ENCODE measurements at places on chromosomes 12 and 14.

DNA sequence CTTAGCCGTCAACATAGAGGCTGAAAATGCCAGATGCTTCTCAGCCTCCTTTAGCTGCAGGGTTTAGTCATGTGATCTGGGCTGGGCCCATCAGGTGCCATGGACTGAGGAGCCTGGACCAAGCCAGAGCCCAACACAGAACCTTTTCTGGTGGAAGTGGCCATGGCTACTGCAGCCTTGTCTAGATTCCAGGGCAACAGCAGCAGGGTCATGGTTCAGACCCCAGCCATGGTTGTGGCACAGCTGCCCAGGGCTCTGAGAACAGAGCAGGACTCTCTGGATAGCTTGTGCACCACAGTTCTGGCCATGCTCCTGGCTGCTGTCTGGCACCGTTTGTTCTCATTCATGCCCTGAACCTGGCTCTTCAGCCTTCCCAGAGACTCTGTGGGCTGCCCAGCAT lies 47.0 kb upstream of the PTGR2 start:
- DNase-seq: no peak

GRCh38 chr12:124852911-124853427 lies 10.7 kb downstream of the SCARB1 start:
- DNase-seq: no peak

- peak; percentile 86 for DNase-seq
Observed at GRCh38 chr14:102235275-102235897, 69.6 kb downstream of the MOK start.

GRCh38 chr12:96020314-96021003 lies 14.9 kb downstream of the LTA4H start:
- DNase-seq: no peak

DNA sequence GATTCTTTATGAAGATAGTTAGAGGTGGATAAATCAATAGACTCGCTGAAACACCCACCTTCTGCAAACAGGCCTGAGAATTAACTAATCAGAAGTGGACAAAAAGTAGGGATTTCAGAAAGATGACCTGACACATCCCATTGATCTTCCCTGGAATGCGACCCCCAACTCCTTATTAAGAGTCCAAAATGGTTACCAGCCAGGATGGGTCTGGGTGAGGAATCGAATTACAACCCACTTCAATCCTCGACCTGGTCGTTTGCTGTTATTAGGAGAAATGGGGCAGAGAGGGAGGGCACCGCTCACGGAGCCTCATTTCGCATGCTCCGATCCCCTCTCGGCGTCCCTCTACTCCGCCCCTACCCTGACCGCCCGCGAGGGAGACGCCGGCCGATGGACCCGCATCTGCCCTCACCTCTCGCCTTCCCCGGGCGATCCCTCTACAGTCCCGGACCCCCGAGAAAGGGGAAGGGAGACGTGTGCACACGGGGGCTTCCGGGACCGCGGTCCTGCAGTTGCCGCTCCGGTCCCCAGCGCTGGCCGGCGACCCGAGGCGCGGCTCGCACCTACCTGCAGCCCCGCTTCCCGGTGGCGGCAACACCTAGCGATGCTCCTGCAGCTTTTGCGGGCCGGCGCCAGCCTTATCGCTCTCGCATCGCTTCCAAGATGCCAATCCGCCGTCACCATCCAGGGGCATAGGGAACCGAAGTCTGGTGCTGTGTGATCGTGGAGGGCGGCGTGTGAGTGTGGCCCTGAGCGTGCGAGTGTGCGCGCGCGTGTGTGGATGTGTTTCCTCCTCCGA lies 69.3 kb upstream of the USP15 start:
- no peak for DNase-seq

GRCh38 chr14:57987596-57988300 lies 121.9 kb upstream of the SLC35F4 start:
- no peak for DNase-seq

DNA sequence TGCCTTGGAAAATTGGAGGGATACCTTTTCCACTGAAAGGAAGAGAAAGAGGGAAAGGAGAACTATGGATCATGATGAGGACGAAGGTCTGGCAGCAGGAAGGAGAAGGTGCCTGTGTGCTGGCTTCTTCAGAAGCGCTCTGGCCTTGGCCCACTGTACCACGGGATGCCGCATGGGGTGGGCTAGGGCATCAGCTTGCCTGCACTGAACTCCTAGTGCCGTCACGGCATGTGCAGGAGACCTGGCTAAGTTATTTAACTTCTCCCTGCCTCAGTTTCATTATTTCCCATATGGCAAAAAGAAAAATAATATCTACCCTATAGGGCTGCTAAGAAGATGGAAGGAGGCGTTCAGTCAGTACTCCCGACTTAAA lies 28.1 kb downstream of the FBXO21 start:
- no peak for DNase-seq

DNA sequence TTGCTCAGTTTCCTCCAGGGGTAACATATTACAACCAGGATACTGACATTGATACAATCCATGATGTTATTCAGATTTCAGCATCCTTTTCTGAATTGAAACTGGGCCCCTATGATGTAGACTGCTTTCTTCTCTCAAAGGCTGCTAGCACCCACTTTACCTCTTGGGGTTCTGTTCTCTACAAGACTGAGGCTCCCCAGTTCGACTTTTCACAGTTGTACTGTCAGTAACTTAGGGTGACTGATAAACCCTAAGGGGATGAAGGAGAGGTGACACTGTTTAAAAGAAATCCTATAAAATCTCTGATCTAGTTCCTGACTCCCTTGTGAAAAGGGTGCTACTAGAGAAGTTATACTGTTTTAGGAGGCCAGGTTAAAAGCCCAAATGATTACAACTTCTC lies 818 bp downstream of the VPS33A start:
- no peak for DNase-seq

- DNase-seq: no peak
Observed at GRCh38 chr12:130646716-130647370, 69.3 kb downstream of the RIMBP2 start.

DNA sequence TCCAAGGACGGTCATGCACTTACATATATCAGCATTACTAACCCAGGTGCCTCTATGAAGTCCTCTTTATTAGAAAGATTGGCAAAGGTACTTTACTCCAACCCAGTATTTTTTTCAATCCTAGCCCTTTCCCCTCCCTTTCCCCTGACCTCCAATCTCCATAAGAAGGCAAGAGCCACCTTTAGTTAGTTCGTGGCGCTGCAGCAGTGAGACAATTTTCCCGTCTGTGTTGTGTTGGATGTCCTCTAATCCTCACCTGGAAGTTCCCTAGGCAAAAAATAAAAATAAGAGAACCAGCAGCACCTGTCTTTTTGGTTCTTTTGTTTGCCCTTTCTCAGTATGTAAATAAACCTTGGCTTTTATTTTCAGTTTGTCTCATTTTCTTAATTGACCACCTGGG lies 439.6 kb upstream of the LRFN5 start:
- peak; percentile 5 for DNase-seq

GRCh38 chr14:65096323-65097089 lies 5.8 kb downstream of the MAX start:
- DNase-seq: no peak

- DNase-seq: peak; percentile 31
Observed at GRCh38 chr12:104057771-104058197, 6.5 kb upstream of the HCFC2 start.

GRCh38 chr14:23056956-23057756 lies at the start of gene CDH24:
Gene CDH24 (minus strand): TSS chr14:23057520. CDS start chr14:23055733, 1,787 bp downstream.
- peak; percentile 79 for DNase-seq

GRCh38 chr12:101490286-101490920 lies 15.3 kb downstream of the SPIC start:
- peak; percentile 58 for DNase-seq

GRCh38 chr14:72513346-72513745 lies 380.6 kb downstream of the DPF3 start:
- DNase-seq: no peak

- peak; percentile 8 for DNase-seq
Observed at GRCh38 chr12:76927170-76927784, 48.5 kb upstream of the CSRP2 start.

GRCh38 chr12:946631-947030 lies 2.9 kb downstream of the RAD52 start:
- DNase-seq: no peak

GRCh38 chr12:71551529-71551928 lies 111.9 kb downstream of the LGR5 start:
- peak; percentile 26 for DNase-seq

DNA sequence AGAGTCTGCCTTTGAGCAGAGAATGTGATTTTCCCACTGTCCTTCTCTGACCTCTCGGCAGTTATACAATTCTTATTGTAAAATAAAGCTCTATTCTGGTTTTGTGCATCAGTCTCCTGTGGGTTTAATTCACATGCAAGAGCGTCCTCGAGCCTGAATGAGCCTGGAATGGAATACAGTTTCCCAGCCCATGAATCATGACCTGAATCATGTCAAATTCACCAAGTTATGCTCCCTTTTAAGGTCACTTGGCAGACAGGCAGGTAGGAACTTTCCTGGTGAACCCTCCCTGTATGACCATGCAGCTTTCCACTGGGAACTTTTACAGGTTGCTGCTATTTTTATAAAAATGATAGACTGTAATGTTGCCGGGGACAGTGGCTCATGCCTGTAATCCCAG lies 41.7 kb downstream of the BICD1 start:
- DNase-seq: no peak

DNA sequence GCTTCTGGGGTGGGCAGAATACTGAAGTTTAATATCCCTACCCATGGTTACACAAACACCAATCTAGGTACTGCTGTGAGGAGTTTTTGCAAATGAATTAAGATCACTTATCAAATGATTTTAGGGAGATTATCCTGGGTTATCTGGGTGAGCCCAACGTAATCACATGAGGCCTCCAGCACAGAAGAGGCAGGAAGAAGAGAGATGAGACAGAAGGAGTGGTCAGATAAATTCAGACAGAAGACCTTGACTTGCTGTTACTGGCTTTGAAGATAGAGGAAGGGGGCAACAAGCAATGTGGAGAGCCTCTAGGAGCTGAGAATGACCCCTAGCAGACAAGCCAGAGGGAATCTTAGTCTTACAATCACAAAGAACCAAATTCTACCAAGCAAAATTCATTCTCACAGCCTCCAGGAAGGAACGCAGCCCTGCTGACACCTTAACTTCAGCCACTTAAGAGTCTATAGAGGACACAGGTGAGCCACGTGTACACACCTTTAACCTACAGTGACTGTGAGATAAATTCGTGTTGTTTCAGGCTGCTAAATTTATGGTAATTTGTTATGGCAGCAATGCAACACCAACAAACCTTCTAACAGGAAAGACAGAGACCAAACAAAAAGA lies 49.4 kb downstream of the FERMT2 start:
- DNase-seq: no peak

DNA sequence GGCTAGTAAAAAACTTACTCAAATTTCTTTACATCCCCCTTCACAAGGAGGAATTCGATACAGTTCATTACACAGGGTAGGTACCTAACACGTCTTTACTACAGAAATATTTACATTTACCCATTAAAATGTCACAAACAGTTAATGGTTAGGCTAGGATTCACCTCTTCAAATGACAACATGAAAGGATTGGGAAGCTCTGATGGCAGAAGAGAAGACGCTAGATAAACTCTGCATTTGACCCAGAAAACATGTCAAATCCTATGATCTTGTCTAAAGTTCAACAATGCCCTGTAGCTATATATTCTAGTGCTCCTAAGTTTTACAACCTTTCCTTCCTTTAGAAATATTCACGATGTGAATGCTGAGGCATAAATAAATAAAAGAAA lies 64.8 kb downstream of the DENND5B start:
- no peak for DNase-seq

DNA sequence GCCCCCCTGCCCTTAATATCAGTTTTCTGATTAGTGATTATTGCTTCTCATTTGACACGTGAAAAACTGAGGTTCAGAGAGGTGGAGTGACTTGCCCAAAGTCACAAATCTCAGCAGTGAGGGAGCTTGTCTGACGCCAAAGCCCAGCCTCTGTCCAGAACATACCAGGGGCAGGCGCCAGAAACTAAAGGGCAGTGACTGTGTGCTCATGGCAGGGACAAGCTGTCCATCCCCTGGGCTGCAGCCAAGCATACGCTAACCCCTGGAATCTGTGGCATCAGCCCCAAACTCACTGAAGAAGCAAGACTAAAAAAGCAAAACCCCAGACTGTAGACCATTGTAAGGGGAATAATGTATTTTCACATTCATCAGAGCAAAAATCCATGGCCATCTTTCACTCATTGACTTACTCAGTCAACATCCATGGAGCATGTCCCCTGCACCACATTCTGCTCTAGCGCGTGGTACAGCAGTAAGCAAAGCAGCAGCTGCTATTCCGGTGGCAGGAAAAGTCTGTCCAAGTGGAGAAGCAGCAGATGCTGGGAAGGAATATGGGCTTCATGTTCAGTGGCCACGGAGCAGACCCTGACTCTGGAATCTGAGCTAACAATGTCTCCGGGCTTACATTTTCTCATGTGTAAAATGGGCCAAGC lies 1.5 kb upstream of the SERPINA4 start:
- no peak for DNase-seq

- DNase-seq: no peak
Observed at GRCh38 chr14:65434216-65434850, 21.8 kb downstream of the FUT8 start.

GRCh38 chr12:31867292-31867691 lies 91.9 kb upstream of the RESF1 start:
- no peak for DNase-seq

DNA sequence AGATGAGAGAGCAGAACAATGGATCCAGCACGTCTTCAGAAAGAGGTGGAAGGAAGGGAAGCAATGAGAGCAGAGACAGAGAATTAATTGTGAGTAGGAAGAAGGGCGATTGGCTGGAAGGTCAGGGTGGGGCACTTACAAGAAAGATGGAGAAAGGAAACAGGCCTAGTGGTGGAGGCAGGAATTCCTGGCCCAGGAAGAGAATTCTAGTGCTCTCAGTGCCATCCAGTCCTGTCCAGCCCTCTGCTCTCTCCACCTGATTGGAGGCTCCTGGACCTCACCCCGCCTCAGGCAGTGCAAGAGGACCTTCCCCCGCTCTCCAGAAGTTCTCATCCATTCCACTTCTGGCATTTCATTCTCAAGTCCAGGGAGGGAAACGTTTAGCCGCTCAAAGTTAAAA lies 43.0 kb downstream of the NGB start:
- no peak for DNase-seq

- DNase-seq: no peak
Observed at GRCh38 chr12:123280971-123281370, 9.3 kb upstream of the CDK2AP1 start.

DNA sequence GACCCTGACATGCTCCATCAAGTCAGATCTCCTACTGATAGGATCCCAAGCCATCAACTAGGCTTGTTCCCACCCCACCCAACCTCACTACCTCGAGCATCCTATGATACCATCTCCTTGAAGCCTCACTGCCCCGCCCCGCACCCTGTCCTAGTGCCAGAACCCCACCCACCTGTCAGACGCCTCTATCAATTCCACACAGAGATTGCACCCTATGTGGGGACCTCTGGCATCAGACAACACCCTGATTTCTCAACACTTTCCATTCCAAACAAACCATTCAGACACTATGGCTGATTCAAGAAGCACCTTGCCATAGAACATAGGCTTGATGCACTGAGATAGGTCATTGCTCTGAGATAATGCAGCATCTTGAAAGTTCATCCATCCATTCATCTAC lies 3.1 kb upstream of the GLTP start:
- peak; percentile 29 for DNase-seq

- no peak for DNase-seq
Observed at GRCh38 chr14:57244106-57244505, 24.6 kb downstream of the EXOC5 start.

GRCh38 chr12:89162589-89163261 lies 189.6 kb downstream of the DUSP6 start:
- DNase-seq: peak; percentile 55
